NCI-H2081 treated with DMSO at 0.1 percent for 48 hours (cell line): ENCODE measurements at places on chromosomes 5 and 9.

- DNase-seq = no peak
Observed at GRCh38 chr9:94860678-94861588, 134.4 kb downstream of the AOPEP start.

GRCh38 chr5:31033295-31033694, 160.2 kb upstream of the CDH6 start:
- no peak for DNase-seq

GRCh38 chr5:180820788-180821321, 18.2 kb upstream of the MGAT1 start:
- no peak for DNase-seq

DNA sequence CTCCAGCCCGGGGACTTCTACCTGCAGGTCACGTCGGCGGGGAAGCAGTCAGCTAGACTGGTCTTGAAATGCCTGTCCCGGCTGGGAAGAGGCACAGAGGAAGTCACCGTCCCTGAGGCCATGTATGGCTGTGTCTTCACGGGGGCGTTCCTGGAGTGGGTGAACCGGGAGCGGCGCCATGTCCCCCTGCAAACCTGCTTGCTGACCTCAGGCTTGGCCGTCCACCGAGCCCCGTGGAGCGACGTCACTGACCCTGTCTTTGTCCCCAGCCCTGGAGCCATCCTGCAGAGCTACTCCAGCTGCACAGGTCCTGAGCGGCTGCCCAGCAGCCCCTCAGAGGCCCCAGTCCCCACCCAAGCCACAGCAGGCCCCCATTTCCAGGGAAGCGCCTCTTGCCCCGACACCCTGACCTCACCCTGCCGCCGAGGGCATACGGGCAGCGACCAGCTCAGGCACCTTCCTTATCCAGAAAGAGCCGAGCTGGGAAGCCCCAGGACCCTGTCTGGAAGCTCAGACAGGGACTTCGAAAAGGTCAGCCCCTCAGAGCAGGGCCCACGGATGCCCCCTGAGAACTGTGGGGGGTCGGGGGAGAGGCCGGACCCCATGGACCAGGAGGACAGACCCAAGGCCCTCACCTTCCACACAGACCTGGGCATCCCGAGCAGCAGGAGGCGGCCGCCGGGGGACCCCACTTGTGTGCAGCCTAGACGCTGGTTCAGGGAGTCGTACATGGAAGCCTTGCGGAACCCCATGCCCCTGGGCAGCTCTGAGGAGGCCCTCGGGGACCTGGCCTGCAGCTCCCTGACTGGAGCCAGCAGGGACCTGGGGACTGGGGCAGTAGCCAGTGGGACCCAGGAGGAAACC, 47.8 kb downstream of the PLEKHG4B start:
- DNase-seq = no peak

DNA sequence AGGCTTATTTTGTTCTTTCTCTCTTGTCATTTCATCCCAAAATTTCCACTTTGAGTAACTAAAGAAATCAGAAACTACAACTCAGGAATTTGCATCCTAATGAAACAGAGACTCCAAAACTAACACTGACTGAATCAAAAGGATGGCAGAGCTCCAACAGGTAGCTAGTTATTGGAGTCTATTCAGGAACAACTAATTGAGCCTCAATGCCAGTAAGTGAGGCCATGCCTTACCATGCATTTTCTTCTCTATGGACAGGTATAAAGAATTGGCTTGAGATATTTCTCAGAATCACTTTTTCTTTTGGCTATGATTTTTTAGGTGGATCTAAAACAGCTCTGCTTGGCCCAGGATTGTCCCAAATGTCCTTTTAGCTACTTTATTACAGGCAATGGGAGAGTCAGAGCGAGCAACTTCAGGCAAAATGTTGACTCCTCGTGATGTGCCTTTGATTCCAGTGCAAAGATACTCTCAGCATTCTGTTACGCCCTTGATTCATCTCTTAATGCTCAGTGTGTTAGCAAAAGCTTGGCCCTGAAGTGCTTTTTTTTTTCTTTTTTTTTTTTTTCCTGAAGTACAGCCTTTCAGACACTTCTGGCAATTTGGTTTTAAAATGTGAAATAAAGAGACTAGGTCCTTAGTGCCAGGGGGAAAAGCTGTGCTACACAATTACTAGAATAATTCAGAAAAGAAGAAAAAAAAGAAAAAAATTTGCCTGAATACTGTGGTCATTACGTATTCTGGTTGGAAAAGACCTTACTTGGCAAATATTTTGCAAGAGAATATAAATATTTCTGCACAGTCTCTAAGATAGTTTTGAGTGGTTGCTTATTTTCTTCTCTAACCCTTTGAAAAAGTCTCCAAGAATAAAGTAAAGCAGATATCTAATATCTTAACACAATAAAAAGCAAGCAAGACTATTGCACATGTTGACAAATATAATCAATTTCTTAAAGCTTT, 423.7 kb downstream of the ANXA1 start:
- no peak for DNase-seq
